T-helper 2 cell (primary cell): ENCODE measurements at places on chromosomes 4 and X.

DNA sequence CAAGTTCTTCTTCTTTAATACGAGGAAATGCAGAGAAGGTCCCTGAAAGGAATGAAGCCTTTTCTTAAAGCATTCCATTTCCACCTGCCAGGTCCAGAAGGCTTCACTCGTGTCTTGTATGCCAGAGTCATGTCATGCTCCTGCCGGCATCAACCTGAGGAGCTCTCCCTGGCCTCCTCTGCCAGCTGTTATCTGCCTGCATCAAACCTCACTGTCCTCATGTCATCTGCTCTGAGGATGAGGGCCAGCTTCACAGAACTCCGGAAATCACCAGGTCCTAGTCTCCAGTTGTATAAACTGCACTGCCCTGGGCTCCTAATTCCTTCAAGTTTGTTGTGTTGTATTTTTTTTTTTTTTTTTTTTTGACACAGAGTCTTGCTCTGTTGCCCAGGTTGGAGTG is 20.0 kb upstream of the S100G start:
- no peak for DNase-seq

DNA sequence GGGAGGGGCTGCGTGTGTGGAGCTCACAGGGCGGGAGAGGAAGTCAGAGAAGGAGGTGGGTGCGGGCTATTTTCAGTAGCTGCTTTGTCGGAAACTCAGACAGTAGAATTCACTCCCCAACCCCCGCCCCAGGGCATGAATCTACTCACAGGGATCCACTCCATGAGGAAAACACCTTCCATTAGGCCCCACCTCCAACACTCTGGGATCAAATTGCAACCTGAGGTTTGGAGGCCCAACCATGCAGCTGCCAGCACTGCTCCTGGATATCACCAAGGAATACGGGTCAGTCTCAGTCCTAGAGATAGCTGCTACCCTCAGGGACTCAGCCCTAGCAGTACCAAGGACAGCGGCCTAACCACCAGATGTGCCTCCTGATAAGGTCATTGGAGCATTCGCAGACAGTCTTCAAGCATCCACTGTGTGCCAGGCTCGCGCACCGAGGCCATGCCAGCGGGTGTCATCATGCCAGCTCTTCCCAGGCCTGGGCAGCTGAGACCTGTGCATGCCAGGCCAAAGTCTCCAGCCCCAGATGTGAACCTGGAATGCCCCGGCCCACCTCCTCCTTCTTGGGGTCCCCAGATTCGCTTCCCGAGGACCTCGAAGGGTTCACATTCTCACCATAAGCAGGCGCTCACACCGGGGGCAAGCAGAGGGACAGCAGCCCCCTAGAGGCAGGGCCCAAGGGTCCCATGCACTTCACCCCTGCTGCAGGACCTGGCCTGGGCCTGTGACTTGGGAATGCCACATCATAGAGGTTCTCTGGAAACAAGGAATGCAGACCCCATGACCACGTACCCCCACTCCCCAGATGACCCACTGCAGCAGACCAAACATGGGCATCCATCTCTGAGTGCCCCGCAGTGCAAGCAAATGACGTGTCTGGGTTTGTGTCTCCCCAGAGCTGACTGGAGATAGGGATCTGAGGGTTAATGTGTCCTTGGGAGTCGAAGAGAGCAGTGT is 102.3 kb downstream of the ADRA2C start:
- DNase-seq: no peak

DNA sequence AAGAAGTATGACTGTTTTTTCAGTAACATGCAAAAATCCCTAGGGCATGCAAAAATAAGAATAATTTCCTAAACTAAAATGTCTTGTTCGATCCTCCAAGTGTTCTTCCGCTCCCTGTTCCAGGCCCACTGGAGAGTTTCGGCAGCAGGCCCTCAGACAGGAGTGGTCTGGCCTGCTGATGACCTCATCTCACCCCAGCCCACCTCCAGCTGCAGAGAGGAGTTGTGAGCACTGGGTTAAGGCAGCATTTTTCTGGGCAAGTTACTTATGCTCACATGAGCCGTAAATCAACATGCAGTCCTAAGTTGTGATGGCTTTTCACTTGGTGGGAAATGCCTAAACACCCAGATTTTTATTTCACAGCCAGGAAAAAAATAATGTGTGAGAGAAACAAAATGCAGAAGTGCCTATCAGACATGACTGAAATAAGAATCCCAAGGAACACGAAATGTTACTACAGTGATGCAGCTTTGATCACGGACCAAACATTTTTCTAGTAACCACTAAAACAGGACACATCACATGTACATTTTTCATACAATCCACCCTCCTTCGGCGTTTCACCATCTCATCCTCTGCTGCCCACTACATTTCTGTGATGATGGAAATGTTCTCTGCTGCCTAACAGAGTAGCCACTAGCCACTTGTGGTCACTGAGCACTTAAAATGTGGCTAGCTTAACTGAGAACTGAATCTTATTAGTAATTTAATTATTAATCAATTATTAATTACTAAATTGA is 153.3 kb upstream of the TBL1X start:
- DNase-seq: no peak

- no peak for DNase-seq
Measured at GRCh38 chr4:16067515-16067914, 16.3 kb downstream of the PROM1 start.

GRCh38 chr4:56400560-56400959 is 13.3 kb upstream of the AASDH start:
- DNase-seq: no peak

- no peak for DNase-seq
Measured at GRCh38 chr4:109915385-109916026, 2.8 kb downstream of the EGF start.

DNA sequence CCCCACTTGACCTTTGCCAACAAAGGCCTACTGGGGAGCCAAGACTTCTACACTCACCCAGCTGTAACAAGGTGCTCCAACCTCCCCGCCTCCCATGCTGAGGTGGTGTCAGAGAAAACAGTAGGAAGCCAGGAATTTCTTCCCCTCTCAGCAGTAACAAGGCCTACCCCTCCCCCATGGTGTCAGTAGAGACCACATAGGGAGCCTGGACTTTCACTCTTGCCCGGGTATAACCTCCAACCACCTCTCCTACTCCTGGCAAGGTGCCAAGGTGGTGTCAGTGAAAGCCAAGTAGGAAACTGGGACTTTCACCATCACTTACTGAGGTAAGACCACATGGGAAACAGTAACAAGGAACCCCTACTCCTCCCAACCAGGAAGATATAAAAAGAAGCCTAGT is 93.1 kb downstream of the SLC16A2 start:
- no peak for DNase-seq

DNA sequence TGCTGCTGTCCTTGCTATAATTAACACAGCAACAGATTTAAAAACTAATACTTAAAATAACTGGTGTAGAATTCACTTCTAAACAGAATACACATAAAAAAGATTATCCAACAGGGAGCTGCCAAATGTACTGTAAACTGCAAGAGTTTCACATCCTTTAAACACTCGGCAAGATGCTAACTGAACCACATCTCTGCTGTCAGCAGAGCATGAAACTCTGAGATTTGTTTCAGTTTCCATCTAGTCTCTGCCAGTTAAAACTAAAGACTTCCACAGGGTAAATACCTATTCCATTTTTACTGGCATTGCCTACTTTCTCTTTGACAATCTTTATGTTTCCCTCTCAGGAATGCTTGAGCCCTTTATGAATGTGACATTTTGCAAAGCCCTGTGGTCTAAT is 127.7 kb downstream of the SLC7A11 start:
- DNase-seq: no peak

GRCh38 chr4:160091631-160092030 is 988.8 kb downstream of the RAPGEF2 start:
- no peak for DNase-seq

DNA sequence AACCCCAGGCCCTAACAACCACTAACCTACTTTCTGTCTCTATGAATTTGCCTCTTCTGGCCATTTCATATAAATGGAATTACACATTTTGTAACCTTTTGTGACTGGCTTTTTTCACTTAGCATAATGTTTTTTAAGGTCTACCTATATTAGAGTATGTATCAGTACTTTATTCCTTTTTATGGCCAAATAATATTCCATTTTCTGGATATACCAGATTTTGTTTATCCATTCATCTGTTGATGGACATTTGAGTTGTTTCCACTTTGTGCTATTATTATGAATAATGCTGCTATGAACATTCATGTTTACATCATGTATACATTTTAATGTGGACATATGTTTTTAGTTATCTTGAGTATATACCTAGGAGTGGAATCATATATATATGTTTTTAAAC is 35.5 kb downstream of the REPS2 start:
- DNase-seq: no peak

GRCh38 chr4:129014566-129015509 is 78.5 kb downstream of the SCLT1 start:
- no peak for DNase-seq

- DNase-seq: no peak
Measured at GRCh38 chr4:75069493-75070074, 136.7 kb downstream of the PARM1 start.

- no peak for DNase-seq
Measured at GRCh38 chr4:135532132-135532531, 1330.5 kb upstream of the PABPC4L start.

DNA sequence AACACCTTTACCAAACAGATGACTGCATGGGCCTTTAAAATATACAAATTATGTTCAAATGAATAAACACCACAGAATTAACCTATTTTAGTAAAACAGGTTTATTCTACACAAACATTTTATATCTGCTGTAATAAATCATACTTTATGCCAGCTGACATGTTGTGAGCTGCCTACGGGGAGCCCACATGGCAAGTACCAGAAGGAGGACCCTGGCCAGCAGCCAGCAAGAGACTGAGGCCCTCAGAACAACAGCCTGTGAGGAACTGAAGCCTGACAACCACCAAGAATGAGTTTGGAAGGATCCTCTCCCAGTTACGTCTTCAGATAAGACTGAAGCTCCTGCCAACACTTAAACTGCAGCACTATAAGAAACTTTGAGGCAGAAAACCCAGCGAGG is 377.0 kb downstream of the PDGFC start:
- DNase-seq: no peak

DNA sequence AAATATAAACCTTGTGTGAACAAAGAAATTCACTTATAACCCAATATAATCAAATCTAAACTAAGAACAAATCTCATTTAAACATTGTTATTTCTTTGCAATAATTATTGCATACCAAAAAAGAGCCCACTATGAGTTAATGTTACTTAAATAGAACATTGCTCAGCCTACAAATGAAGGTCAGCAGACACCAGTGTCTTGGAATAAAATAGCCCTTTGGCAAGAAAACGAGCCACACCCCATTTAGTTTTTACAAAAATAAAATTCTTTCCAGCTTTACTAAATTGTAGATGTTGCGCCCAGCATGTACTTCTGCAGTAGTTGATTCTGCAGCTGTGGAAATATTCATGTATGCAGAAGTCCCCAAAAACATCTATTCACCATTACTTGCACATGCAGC is 12.2 kb downstream of the PLS3 start:
- no peak for DNase-seq

DNA sequence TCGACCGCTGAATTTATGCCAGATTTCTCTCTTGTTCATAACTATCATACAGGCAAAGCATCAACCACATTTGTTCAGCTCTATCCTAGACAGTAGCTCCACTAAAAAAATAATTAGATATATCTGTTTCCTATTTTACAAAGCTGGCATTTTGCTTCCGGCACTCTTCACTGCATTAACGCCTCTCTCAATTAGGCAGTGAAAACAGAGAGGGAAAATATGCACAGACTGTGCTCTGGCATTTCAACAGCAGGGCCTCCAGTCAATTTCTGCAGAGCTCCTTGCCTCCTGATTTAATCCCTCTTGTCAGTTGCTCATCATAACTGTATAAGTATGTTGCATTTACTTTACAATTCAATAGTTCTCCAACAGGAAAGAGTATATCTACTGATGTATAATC is 666.9 kb upstream of the INTU start:
- DNase-seq: no peak

DNA sequence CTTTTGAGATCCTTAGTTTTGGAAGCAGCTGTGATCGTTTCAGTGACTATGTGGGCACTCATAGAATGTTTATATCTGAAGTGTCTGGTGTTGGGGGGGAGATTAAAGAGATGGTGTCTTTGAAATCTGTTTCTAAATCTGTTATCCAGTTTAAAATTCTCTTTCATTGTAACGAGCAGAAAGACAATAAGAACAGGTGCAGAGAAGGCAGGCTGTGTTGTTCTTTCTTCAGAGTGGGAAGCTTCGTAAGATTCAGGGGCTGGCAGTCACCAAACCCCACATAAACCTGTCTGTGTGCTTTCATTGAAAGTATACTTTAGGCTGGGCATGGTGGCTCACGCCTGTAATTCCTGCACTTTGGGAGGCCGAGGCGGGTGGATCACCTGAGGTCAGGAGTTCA is 16.3 kb upstream of the DHRSX start:
- DNase-seq: no peak

- DNase-seq: no peak
Measured at GRCh38 chrX:118596390-118596789, 100.8 kb downstream of the DOCK11 start.

DNA sequence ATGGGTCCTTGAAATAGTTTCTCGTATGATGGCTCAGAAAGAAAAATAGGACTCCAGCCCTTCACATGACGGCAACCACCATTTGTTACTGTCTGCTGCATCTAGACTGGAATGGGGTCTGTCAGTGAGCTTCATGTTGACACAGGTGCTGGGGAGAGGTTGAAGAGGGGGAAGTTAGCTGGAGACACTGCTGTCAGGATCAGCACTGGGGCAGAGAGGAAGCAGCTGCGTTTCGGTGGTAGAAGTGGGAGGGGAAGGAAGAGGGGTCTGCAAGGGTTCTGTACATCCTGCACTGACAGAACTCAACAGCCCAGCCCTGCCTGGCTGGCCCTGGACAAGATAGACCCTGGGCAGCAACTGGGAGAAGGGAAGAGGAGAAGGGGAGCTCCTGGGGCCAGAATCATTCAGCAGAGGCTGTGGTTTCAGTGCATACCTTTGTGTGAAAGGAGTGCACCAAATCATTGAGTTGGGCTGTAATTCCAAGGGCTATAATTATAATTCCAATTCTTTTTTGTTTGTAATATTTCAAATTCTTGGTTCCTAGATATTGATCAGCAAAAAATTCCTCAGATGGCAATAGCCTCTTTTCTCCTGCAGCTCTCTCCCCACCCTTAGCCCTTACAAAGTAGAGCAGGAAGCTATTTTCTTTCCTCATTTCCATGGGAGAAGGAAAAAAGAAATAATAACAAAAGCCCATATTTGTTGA is 119.4 kb upstream of the C1GALT1C1 start:
- DNase-seq: no peak

DNA sequence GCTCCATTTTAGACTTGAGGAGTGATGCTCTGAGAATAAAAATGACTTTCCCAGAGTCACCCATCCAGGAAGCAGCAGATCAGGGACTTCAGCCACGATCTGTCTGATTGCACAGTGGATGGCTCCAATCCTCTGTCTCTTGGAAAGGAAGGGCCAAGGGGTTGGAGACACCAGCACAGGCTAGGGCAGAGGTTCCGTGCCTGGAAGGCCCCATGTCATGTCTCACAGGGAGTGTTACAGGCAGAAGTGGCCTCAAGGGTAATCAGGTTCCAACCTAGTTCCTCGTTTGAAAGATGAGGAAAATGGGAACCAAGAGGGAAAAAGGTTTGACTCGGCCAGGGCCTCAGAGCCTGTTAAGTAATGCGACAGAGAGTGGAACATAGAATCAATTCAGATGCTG is 160.0 kb downstream of the EFNB1 start:
- DNase-seq: no peak

- no peak for DNase-seq
Measured at GRCh38 chr4:113435893-113436292, 325.6 kb downstream of the CAMK2D start.
